ENCODE measurements at places on chromosomes 4 and X.

- DNase-seq: no peak
Measured at GRCh38 chr4:45172636-45173035, 446.3 kb upstream of the GNPDA2 start.

- no peak for DNase-seq
Measured at GRCh38 chrX:129737916-129738315, 863 bp upstream of the XPNPEP2 start.

- no peak for DNase-seq
Measured at GRCh38 chr4:48604527-48604926, 114.5 kb downstream of the ZAR1 start.

DNA sequence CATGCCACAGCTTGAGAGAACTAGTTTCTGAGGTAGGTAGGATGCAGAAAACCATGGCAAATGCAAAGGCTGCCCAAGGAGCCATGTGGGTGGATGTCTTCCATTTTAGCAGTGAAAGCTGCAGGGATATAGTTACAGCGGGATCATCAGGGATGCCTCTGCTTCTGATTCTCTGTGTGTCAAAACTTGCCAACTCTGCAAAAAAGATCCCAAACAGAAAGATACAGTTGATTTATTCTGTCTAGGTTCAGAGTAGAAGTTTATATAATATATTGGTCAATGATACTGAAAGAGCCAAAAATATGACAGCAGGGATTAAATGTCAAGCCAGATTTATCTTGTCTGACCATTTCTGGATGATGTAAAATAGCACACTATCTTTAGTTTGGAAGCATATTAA, 42.4 kb upstream of the SFRP2 start:
- DNase-seq: no peak

DNA sequence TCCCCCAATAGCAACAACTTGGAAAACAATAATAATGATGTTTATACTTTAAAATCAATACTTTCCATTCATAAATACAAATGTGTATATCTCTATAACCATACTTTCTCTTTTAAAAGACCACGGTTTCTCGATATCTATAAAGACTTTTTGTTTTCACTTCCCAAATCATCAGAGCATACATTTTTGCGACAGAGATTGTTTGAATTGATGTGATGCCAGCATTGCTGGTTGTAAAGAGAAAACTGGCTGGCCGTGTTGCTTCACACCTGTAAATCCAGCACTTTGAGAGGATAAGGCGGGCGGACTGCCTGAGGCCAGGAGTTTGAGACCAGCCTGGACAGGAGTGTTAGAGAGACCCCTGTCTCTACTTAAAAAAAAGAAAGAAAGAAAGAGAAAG, 77.6 kb upstream of the ZNF518B start:
- no peak for DNase-seq

- DNase-seq: no peak
Measured at GRCh38 chr4:173507471-173508385, 22.3 kb downstream of the HAND2 start.

DNA sequence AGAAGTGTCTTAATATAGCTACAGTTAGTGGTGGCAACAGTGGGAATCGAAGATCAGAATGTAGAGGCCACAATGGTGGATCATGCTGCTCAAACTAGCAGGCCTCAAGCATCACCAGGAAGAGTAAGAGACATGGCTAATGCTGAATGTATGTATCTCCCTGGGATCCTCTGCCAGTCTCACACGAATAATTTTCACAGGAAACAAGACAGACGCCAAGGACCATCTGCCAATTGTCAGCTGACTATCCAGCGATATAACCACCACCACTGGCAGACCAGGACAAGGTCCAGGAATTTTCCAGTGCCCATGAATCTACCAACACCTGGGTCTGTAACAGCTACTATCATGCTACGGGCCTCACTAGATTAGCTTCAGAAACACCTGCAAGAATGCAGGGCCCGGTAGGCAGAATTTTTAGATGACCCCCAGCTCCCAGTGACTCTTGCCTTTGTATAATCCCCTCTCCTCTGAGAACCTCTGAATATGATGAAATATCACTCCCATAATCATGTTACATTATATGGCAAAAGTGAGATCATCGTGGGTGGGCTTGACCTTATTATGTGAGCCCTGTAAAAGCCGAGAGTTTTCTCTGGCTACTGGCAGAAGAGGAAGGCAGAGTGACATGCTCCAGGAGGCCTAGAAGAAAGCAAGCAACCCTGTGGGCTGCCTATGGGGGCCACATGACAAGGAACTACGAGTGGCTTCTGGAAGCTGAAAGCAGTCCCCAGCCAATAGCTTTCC, 429.8 kb downstream of the BCOR start:
- DNase-seq: no peak
